CD4-positive, alpha-beta T cell treated with Interferon alpha-2 for 1 hour (primary cell): ENCODE measurements at places on chromosomes 11 and 22.

GRCh38 chr11:62444236-62444833, 25.5 kb downstream of the SCGB1A1 start:
- peak; percentile 28 for DNase-seq

- no peak for DNase-seq
Measured at GRCh38 chr11:124190298-124191139, 7.4 kb downstream of the OR10D3 start.

- DNase-seq, result no peak
Measured at GRCh38 chr11:134393638-134394037, 18.4 kb downstream of the B3GAT1 start.

DNA sequence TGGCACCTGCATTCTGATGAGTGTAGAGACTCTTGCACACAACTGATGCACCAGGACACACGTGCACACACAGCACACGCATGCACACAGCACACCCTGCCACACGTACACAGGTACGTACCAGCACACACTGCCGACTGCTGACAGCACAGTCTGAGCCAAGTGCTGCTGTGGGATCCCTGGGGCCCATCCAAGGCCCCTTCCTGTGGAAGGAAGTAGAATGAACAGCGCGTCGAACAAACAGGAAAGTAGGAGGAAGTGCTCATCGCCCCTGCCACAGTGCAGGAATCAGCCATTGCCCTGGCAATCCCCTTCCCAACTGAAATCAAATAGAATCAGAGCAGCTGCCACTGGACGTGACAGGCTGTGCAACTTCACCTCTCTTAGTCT, 57.9 kb downstream of the CD82 start:
- no peak for DNase-seq

DNA sequence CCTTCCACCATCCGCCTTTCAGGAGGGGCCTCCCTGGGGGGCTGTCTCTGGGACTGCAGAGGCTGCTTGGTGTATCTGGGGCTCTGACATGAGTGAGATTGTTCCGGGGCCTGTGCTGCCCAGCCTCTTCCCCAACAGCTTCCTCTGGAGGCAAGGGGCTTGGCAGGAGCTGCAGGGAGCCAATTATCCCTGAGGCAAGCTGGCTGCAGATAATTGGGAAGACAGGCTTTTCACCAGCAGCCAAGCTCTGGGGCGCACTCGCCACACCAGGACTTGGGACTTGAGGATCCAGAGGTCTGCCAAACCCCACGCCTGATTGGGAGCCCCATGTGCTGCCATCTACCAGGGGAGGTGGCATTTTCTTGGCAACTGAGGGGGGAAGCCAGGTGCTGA, 15.6 kb upstream of the RTN4R start:
- no peak for DNase-seq

GRCh38 chr11:34068111-34068510, 16.6 kb downstream of the CAPRIN1 start:
- DNase-seq, result no peak

DNA sequence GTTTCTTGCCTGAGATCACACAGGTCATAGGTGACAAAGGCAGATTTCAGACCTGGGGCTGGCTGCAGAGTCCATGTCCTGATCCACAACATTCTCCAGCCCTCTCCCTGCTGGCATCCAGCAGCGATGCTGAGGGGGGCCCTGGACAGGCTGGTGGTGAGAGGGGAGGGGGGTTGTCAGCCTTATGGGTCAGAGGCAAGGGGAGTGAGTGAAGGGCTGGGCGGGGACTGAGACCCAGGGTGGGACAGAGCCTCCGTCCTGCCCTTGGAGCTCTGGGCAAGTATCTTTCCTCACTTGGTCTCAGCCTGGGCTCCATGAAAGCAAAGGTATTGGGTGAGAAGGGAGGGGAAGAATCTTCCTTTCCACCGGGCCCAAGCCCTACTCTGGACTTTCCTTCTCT, 66.7 kb upstream of the RASD2 start:
- DNase-seq, result no peak

DNA sequence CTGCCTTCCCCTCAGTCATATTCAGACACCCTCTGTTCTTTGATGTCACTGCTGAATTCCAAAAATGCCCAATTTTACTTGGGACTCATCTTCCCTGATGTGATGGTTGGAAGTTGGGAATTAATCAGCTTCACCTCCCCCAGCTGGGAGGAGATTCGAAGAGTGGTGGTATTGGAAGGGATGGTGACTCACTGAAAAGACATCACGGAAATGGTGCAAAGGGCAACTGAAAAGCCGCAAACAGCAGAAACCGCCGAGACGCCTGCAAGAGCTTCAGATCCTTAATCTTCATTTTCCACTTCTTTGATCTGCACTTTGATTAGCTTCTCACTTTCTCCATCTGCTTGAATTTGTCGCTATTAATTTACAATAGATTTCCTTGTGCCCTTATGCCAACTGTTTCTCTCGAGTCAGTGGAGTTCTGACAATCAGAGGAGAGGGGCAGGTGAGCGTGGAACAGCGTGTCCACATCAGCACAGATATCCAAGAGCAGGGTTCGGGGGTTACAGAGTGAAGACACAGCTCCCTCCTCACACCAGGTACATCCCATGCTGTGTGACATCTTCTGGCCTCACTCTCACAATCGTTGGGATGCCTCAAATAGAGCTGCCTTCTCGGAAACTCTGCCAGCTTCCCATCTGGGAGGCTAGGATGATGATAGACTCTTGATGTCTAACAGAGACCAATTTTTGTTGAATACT, 325.4 kb downstream of the BRD1 start:
- peak; percentile 3 for DNase-seq

DNA sequence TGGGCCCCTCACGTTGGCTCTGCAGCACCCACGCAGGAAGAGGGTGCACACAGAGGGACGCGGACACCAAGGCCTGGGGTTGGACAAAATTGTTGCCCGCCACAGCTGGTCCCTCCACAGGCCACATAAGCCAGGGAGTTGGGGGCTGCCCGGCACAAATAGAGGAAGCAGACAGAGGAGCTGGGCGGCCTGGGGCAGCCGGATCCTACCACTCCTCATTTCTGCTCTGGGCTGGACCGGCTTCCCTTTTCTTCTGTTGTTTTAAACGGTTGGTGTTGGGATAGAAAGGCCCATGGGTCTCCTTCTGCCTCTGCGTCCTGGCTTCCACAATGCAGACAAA, 36.4 kb upstream of the LINC01488 start:
- DNase-seq, result no peak

DNA sequence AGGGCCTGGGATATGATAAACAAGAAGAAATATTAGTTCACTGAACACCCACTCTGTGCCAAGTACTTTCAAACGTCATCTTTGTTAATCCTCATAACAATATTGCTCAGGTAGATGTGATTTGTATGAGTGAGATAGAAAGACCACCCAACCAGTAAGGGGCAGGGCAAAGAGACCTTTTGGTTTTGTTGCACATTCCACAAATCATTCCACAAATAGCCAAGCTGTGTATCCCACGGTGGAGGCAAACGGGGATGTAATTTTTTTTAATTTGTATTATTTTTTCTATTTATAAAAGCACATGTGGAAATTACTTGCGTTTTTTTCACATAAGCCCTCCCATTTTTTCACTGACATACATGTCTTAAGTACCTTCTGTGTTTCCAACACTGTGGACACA, 29.0 kb downstream of the LAYN start:
- no peak for DNase-seq

DNA sequence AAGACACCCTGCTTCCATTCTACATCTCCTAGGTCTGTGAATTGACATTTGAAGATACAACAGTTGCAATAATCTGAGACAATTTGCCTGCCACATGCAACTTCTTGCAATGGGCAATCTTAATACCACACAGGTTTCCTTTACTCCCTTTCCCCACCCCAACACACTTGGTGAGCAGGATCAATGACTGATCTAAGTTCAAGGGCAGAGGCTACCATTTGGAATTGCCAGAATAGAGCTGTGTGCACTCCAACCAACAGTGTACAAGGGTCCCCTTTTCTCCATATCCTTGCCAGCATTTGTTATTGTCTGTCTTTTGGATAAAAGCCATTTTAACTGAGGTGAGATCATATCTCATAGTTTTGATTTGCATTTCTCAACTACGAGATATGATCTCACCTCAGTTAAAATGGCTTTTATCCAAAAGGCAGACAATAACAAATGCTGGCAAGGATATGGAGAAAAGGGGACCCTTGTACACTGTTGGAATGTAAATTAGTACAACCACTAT, 2.9 kb upstream of the NNMT start:
- DNase-seq, result no peak

DNA sequence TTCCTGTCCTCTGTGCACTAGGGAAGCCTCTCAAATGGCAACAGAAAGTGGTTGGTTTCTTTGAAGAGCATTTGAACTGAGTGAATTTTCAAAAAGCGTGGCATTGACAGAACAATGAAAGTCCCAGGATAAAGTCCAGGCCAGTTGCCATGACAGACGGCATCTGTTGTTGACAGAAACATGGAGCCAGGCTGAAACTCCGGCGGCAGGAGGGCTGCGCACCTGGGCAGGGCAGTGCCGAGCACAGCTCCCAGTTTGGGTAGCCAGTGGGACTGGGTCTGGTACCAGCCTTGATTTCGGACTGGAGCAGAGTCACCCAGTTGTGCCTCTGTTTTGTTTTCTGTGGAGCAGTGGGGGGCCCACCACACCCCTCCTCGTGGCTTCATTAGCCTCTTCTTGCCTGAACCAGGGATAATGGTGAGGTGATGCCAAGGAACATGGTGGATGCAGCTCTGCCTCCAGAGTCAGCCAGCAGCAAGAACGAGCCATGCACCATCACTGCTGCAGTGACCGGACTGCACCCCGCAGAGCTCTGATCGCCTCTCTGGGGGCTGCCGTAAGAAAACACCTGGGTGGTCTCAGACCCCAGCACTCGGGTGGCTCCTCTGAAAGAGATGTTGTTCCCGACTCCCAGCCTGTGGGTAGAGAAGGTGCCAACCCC, 9.8 kb upstream of the SEPTIN5 start:
- no peak for DNase-seq

- peak; percentile 72 for DNase-seq
Measured at GRCh38 chr11:2892215-2892966, 6.8 kb upstream of the CDKN1C start.

GRCh38 chr22:36153501-36154422, 6.8 kb downstream of the APOL3 start:
- no peak for DNase-seq
